Colonic mucosa (tissue), 4 donors: ENCODE measurements at places on chromosomes 4 and X. TPM values are rescaled to one million over a fixed set of nuclear protein-coding genes. Genes with fewer than 3 reads are reported as not detected.
A peak's percentile ranks its signal among the peaks of the same experiment; 100 is the strongest.

Gene GPR50
- not detected for total RNA-seq

GRCh38 chrX:46698691-46699090 is 60.2 kb downstream of the SLC9A7 start:
- DNase-seq: no peak
- no peak overlapping the region for H3K27ac ChIP-seq
- no peaks in the 10 kb centered on the region for H3K27me3 ChIP-seq
- no peaks in the 10 kb centered on the region for H3K36me3 ChIP-seq

- H3K4me3 ChIP-seq: no peak overlapping the region
- H3K27me3 ChIP-seq: no peaks in the 10 kb centered on the region
- no peaks in the 10 kb centered on the region for H3K36me3 ChIP-seq
These were observed 27.6 kb upstream of the CFAP299 start for GRCh38 chr4:80307774-80308465.

Gene CPE
- 49.6 TPM for total RNA-seq

- no peak overlapping the region for H3K4me3 ChIP-seq
- H3K36me3 ChIP-seq: no peaks in the 10 kb centered on the region
- DNase-seq: no peak
- no peak overlapping the region for H3K27ac ChIP-seq
- no peaks in the 10 kb centered on the region for H3K27me3 ChIP-seq
These were observed 553.9 kb downstream of the SPRY1 start for GRCh38 chr4:123950530-123950929.

DNA sequence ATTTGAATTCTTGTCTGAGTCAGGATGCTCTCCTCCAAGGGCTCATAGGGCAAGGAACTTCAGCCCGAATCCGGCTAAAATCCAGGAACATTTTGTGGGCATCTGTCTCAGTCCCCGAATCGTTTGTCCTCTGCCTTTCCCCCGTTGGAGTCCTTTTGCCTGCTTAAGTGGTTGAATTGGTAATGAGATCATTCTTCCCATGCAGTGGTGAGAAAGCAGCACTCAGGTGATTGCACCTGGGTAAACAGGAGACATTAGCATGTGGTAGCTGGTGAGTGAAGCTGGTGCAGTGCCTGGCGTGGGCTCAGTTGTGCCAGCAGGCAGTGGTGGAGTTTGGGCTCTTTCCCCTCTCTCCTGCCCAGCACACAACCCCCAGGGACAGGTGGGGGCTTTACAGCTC is 61.9 kb upstream of the MTM1 start:
- H3K36me3 ChIP-seq: no peaks in the 10 kb centered on the region
- no peaks in the 10 kb centered on the region for H3K27me3 ChIP-seq
- H3K4me3 ChIP-seq: no peak overlapping the region
- no peak for DNase-seq
- H3K27ac ChIP-seq: no peak overlapping the region

DNA sequence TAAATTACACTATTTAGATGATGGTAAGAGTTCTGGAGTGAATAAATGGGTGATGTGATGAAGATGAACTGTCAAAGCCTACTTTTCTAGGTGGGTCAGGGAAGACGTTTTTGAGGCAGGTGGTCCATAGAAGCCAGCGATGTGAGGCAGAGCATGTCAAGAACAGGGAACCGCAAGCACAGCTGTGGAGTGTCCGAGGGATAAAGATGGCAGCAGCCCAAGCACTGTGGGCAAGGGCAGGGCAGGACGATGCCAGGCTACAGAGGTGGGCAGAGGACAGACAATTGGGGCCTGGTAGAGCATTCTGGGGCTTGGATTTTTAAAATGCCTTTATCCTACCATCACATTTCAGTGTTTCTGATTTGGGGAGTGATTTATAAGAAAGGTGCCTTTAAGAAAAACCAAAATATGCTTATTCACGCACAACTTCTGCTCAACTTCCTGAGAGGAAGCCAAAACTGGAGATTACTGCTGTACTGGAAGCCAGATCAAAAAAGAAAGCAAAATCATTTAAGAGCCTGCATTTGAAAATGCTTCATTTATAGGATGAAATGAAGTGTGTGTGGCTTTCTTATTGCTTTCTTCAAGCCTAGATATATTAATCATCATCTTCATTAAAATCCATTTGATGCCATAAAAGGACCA is 119.0 kb upstream of the WDR17 start:
- no peak overlapping the region for H3K4me3 ChIP-seq
- no peaks in the 10 kb centered on the region for H3K27me3 ChIP-seq
- H3K27ac ChIP-seq: no peak overlapping the region
- DNase-seq: no peak
- H3K36me3 ChIP-seq: no peaks in the 10 kb centered on the region
- no peaks in the 10 kb centered on the region for H3K4me1 ChIP-seq

- no peak overlapping the region for H3K4me3 ChIP-seq
- no peak overlapping the region for H3K27ac ChIP-seq
- no peaks in the 10 kb centered on the region for H3K4me1 ChIP-seq
- H3K36me3 ChIP-seq: no peaks in the 10 kb centered on the region
These were observed 38.2 kb downstream of the FHL1 start for GRCh38 chrX:136185401-136186022.

Gene FIP1L1
- 46.6 TPM for total RNA-seq

DNA sequence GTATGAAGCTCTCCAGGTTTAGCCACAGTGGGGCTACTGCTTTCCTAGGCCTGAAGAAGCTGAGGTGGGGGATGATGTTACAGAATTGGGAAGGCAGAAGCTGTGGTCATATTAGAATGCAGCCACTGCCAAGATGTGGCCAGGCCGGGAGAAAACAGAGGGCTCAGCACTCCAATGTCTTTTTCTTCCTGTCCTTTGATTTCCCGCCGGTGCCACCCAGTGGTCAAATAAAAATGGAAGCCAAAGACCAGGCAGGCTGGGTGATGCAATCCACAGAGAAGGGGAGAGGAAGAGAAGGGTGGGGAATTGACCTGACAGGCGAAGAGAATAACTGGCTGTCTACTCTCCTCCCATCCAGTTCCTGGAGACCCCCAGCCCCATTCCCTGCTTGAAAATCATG is 94.9 kb upstream of the SHISA3 start:
- no peaks in the 10 kb centered on the region for H3K36me3 ChIP-seq
- no peaks in the 10 kb centered on the region for H3K4me1 ChIP-seq
- DNase-seq: peak; percentile 30
- H3K4me3 ChIP-seq: no peak overlapping the region
- no peaks in the 10 kb centered on the region for H3K27me3 ChIP-seq
- H3K27ac ChIP-seq: no peak overlapping the region

DNA sequence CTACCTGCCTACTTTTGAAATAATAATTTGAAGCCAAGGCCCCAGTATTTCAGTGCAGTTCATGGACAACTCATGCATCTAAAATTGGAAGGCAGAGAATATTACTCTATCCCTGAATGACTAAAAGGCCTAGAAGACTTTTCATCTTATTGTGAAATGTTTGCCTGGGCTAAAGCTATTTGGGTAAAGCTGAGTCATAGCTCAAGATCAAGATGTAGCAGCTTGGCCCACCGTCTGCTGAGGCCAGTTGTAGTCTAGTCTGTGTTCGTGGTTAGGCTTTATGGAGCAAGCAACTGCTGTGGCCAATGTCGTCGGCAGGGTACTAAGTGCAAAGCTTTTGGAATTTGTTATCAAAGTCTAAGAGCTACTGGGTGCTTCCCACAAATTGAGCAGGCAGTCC is 929.1 kb downstream of the RAB28 start:
- H3K36me3 ChIP-seq: no peaks in the 10 kb centered on the region
- no peak for DNase-seq
- H3K27ac ChIP-seq: no peak overlapping the region
- H3K4me1 ChIP-seq: no peaks in the 10 kb centered on the region

Gene NPY2R
- 0.42 TPM for total RNA-seq

DNA sequence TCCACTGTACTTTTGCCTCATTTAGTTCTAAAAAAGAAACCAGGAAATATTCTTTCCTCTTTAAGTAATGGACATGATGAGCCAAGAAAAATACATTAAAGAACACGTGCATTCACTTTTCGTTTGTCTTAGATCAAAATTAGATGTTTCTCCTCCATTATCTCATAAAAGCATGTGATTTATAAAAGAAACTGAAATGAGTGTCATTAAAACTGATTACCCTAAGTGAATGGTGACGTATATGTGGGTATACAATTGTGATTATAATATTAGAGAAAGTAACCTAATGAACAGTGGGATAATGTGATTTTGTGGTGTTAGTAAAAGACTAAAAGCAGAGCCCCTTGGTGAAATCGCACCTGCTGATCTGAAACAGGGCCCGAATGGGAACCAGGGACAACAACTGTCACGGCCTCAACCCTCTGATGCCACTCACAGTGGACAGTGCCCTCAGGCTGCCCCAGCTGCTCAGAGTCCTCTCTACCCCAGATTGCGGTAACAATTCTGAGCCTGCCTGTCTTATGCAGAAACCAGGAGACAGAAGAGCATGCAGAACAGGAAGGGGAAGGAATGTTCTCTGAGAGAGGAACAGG is 25.7 kb upstream of the HS6ST2 start:
- DNase-seq: no peak
- H3K4me3 ChIP-seq: no peak overlapping the region
- no peaks in the 10 kb centered on the region for H3K4me1 ChIP-seq
- peaks cover 2% of the 10 kb centered on the region for H3K27me3 ChIP-seq
- H3K36me3 ChIP-seq: no peaks in the 10 kb centered on the region
- H3K27ac ChIP-seq: no peak overlapping the region

DNA sequence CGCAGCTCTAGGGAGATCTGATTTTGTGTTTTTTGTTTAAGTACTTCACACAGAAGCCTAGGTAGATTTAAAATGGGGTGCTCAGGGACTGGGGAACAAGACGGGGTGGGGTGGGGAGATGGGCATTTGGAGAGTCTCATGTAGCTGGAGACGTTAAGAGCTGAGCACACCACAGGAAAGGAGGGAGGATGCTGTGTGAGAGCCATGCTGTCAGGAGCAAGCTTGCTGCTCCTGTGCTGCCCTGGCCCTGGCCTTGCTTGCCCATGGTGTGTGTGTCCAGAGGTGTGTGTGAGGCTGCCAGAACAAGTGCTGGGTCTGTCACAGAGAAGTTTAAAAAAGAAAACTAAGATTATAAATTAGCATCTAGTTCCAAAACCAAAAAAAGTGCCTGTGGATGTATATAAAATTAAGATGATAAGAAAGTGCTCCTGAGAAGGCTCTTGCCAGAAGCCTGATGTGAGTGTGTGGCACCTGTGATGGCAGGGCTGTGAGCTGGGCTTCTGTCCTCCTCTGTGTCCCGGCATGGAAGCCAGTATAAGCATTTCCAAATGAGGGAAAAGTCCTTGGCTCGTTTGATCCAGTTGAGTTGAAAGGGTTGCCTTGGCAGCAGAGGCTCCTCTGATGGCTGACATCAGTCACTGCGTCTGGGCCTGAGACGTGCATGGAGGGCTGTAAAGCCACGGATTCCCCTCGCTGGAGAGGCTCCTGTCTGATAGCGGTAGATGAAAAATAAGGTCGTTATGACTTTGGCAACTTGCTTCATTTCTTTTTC is 63.5 kb downstream of the NELFA start:
- DNase-seq: no peak
- H3K36me3 ChIP-seq: no peaks in the 10 kb centered on the region
- no peaks in the 10 kb centered on the region for H3K27me3 ChIP-seq

GRCh38 chr4:79065262-79065661 is 126.0 kb upstream of the PAQR3 start:
- H3K4me3 ChIP-seq: no peak overlapping the region
- no peak overlapping the region for H3K27ac ChIP-seq
- no peaks in the 10 kb centered on the region for H3K36me3 ChIP-seq

- no peaks in the 10 kb centered on the region for H3K27me3 ChIP-seq
- H3K4me3 ChIP-seq: no peak overlapping the region
- no peak overlapping the region for H3K27ac ChIP-seq
- H3K36me3 ChIP-seq: no peaks in the 10 kb centered on the region
- no peak for DNase-seq
These were observed 44.1 kb downstream of the NAA11 start for GRCh38 chr4:79281566-79282359.

DNA sequence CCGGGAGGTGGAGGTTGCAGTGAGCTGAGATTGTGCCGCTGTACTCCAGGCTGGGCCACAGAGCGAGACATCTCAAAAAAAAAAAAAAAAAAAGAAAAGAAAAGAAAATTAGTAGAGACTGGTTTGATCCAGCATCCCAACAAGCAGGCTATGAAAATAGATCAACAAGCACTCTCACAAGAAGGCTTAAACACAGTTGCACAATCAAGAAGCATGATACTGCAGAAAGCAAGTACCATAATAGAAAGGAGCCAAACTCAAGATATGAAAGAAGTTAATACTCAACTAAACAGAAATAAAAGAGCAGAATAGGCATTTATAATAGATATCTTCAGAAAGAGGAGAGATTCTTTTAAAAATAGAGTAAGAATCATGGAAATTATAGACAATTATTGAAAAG is 10.6 kb downstream of the TLR6 start:
- no peak for DNase-seq
- H3K36me3 ChIP-seq: no peaks in the 10 kb centered on the region
- H3K27ac ChIP-seq: no peak overlapping the region
- H3K4me1 ChIP-seq: no peaks in the 10 kb centered on the region

Gene CORIN
- 0.15 TPM for total RNA-seq

- no peak overlapping the region for H3K4me3 ChIP-seq
- no peak overlapping the region for H3K27ac ChIP-seq
- H3K4me1 ChIP-seq: no peaks in the 10 kb centered on the region
- no peaks in the 10 kb centered on the region for H3K27me3 ChIP-seq
- peak; percentile 39 for DNase-seq
These were observed 80.3 kb downstream of the GPC4 start for GRCh38 chrX:133335027-133335426.

GRCh38 chrX:76155786-76156185 is 17.1 kb upstream of the PBDC1 start:
- H3K4me3 ChIP-seq: no peak overlapping the region
- H3K27me3 ChIP-seq: peaks cover 13% of the 10 kb centered on the region
- no peak overlapping the region for H3K27ac ChIP-seq

Gene ADH1B
- total RNA-seq: 46.1 TPM

Gene PDE5A
- 17.6 TPM for total RNA-seq

- H3K4me3 ChIP-seq: no peak overlapping the region
- H3K36me3 ChIP-seq: no peaks in the 10 kb centered on the region
- H3K27ac ChIP-seq: no peak overlapping the region
- DNase-seq: no peak
- no peaks in the 10 kb centered on the region for H3K4me1 ChIP-seq
These were observed 182.9 kb upstream of the PBDC1 start for GRCh38 chrX:75989806-75990590.

Gene MYOZ2
- not detected for total RNA-seq

Gene HPGDS
- 1.5 TPM for total RNA-seq

DNA sequence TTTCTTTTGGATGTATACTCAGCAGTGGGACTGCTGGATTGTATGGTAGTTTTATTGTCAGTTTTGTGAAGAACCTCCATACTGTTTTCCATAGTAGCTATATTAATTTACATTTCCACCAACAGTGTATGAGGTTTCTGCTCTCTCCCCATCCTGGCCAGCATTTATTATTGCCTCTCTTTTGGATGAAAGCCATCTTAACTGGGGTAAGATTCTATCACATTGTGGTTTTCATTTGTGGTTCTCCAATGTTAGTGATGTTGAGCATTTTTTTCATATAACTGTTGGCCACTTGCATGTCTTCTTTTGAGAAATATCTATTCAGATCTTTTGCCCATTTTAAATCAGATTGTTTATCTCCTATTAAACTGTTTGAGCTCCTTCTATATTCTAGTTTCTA is 27.6 kb downstream of the QRFPR start:
- no peak overlapping the region for H3K4me3 ChIP-seq
- DNase-seq: no peak
